ENCODE measurements at places on chromosomes 1 and 21.

DNA sequence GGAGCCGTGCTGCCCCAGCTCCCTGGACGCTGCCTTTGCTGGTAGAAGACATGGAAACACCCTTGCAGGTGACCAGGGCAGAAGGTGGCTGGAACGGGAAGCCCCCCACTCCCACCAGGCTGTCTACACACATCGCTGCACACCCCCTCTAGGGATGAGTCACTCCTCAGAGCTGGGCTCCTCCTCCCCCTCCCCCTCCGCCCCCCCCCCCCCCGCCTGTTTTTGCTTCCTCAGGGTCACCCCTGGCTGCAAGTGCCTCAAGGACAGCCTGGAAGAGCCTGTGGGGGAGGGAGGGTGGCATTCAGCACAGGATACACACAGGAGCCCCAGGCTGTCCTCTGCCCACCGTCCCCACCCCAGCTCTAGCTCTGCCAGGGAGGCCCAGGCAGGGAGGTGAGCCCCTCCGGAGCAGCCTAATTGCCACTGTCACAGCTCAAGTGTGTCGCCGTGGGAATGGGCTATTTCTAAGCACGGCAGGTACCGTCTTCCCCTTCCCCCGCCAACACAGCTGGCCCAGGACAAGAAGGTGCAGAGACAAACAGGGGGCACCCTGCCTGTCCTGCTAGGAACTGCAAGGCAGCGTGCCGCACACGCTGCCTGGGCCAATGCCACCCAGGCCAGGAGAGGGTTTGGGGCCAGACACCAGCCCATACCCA lies 2.5 kb downstream of the FNDC10 start:
- DNase-seq = no peak

GRCh38 chr1:248810000-248810726 lies 15.6 kb downstream of the SH3BP5L start:
- no peak for DNase-seq

- DNase-seq = no peak
These were observed 296.1 kb downstream of the PTPRC start for GRCh38 chr1:198934901-198935305.

DNA sequence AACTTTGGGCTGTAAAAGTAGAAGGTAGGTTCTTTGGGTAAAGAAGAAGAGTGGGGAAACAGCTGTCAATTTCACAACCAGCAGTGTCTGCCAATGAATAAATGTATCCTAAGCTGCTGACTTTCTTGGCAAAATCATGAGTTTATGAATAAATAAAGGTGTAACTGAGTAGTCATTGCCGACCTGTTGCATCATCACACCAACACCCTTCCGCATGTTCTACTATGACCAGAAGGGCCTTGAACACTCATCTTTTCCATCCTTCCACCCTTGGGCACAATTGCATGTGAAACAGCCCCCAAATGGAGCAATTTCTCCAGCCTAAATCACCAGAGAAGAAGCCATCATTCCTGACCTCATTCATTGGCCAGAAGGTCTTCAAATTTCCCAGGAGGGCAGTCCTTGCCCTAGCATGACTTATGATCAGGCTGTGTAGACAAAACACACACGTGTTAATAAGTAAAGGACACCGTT lies 31.2 kb upstream of the QSOX1 start:
- no peak for DNase-seq

DNA sequence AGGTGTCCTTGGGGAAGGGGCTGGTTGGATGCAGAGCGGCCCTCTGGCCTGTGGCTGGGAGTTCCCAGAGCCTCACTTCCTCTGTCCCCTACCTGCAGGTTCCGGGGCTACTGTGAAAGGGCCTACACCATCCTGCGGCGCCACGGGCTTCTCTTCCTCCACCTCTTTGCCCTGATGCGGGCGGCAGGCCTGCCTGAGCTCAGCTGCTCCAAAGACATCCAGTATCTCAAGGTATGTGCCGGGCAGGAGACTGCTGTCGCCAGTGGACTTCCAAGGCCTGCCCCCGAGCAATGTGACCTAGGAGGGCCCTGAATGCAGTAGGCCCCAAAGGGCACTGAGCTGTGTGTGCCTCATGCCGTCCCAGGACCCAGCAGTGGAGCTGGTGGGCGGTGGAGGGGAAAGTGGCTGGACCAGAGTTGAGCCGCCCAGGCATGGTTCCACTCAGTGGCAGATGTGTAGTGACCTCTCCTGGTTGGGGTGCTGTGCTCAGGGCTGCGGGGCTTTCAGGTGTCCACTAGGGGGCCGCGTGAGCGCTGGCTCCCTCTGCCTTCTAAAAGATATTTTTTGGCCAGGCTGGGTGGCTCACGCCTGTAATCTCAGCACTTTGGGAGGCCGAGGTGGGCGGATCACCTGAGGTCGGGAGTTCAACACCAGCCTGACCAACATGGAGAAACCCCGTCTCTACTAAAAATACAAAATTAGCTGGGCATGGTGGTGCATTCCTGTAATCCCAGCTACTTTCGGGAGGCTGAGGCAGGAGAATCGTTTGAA lies 73.4 kb downstream of the PIK3CD start:
- peak; percentile 61 for DNase-seq

DNA sequence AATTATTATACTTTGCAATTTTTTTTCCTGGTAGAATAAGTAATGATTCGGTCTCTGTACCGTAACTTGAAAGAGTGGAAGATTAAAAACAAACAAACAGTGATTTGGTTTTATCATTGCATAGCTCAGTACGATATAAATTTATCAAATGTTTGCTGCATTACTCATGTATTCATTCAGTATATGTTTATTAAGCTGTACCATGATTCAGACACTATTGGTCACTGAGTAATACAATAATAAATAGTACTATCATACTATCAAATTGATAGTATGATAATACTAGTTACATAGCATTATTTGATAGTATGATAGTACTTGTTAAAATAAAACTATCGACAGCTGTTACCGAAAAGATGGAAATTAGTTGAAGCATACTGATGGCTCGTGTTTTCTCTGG lies 12.1 kb downstream of the CENPF start:
- no peak for DNase-seq

DNA sequence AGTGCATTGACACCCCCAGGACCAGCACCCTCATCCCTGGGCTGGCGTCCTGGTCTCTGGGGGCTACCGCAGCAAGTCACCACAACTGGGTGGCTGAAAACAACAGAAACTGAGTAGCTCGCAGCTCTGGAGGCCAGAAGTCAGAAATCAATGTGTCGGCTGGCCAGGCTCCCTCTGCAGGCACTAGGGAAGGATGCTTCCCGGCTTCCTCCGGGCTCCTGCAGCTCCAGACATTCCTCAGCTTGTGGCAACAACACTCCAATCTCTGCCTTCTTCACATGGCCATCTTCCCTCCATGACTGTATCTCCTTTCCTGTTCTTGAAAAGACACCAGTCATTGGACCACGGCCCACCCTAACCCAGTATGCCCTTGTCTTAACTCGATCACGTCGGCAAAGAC lies 224.2 kb downstream of the NPHP4 start:
- no peak for DNase-seq

GRCh38 chr1:24968941-24969585 lies 39.0 kb upstream of the RUNX3 start:
- DNase-seq = no peak

- DNase-seq = no peak
These were observed 628 bp upstream of the PLEKHM2 start for GRCh38 chr1:15683345-15684039.

GRCh38 chr1:230313453-230314141 lies 112.5 kb downstream of the PGBD5 start:
- DNase-seq = no peak

- DNase-seq = no peak
These were observed 4.7 kb upstream of the FTCD start for GRCh38 chr21:46159841-46160656.

DNA sequence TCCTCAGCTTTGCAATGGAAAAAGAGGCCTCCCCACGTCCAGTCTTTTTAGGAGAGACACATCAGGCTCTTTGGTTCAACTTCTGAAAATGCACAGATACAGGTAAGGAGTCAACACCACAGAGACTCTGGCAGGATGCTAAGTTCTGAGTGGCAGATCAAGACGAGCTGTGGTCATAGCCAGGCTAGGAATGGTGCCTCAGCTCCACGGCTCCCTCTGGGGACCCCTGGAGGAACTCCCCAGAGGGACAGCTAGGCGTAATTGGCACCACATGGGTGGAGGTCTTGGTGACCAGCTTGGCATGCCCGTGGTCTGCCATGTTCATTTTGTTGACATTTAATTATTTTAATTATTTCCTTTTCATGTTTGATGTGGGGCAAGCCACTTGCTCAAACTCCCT lies 206.1 kb downstream of the KAZN start:
- no peak for DNase-seq

- DNase-seq = no peak
These were observed 18.9 kb downstream of the GPR137B start for GRCh38 chr1:236161230-236161629.

DNA sequence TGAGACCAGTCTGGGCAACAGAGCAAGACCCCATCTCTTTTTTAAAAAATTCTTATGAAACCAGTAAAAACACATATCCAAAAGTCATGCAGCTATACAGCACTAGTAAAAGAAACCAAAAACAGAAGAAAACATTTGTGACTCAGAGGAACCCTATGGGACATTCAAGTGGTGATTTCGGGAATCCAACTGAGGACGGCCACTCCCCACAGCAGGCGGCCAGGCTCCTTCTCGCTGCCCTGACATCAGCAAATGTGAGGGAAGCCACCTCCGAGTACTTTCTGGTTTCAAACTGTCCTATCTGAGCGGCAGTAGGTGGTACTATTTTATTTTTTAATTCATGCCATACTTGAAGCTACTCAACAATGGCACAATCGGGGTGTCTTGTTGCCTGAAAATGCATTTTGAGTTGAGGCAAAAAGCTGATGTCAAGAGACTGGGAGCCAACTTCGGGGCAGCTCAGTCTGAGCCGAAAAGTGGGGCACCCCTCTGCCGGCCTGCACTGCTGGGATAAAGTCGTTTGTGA lies 3.3 kb downstream of the SUMO3 start:
- DNase-seq = no peak

DNA sequence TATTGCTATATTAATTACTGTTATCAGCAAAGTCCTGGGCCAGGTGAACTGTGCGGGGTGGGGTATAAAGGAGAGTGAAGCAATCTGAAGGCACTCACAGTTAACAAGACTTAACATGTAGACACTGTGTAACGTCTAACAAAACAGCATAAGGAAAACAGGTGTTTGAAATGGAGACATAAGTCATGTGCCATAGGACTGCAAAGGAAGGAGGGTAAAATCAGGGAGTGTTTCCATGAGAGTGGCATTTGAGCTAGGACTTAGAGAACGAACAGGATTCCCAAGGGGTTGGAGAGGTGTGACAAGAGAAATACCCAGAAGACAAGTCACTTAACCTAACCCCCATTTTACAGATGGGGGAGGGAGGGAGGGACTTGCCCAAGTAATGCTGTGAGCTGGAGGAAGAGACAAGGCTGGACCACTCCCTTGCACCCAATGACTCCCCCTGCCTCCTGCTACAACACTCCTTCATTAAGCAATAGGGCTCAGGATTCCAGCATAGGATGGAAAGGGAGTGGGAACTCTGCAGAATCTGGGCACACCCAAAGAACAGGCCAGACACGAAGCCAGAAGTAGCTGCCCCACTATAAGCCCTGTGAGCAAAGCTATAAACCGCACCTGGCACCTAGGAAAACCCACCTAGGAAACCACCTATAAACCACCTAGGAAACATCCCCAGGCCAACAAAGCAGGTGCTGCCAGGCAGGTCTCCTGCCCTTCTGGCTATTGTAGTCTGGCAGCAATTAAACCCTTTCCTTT lies 6.6 kb downstream of the PEF1 start:
- no peak for DNase-seq

DNA sequence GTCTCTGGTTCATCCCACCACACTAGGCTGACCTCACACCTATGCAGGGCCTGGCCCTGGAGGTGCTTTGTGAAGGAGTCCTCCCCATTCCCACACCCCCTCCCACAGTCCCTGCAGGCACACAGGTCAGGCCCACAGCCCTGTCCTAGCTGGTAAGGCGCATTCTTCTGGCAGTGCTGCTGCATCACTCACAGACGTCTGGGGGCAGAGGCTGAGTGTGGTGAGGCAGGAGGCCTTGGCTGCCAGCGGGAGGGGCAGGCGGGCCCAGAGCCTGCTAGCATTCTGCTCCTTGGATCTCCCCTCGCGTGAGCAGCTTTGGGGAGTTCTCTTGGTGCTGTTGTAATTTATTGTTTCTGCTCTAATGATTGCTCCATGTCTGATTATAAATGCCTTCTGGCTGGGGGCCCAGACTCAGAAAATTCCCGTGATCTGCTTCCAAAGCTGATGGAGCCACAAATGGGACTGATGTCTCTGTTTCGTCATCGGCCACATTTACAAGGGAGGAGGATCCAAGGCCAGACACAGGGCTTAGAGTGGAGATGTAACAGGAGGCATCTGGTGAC lies 62.9 kb downstream of the TRABD2B start:
- no peak for DNase-seq

DNA sequence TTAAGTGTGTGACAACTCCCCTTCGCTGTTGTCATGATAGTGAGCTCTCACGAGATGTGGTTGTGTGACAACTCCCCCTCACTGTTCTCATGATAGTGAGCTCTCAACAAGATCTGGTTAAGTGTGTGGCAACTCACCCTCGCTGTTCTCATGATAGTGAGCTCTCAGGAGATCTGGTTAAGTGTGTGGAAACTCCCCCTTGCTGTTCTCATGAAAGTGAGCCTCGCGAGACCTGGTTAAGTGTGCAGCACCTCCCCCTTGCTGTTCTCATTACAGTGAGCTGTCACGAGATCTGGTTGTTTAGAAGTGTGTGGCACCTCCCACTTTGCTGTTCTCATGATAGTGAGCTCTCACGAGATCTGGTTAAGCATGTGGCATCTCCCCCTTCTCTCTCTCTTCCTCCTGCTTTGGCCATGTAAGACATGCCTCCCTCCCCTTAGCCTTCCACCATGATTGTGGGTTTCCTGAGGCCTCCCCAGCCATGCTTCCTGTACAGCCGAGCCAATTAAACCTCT lies 25.1 kb upstream of the LSS start:
- DNase-seq = no peak

DNA sequence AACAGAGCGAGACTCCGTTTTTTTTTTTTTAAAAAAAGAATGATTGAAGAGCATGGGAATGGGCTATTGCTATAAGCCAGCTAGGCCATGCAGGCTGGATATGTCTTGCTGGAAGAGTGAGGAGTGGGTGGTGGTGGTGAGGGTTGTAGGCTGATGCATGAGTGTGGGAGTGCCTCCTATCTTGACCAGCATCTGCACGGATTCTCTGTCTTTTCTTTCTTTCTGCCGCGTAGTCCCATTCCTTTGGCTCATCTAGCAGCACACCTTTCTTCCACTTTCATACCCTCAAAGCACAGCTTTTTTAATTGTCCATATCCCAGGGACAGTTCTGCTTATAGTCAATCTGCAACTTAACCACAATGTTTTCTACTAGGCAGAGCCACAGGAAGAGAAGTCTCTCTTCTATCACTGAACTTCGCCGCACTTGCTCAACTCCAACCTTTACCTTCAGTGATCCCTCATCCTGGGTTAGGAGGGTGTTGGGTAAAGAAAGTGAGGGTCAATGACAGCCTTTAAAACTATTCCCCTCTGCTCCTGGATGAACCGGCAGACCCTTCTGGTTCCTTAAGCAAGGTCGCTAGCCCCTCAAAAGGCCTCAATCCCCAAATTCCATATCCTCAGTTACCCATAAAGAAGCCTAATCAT lies 15.2 kb downstream of the ADCY10 start:
- DNase-seq = no peak

Data from stimulated activated CD4-positive, alpha-beta T cell treated with anti-CD3 and anti-CD28 coated beads, Interleukin-15, amount 100 ng/mL, for 1 hour (primary cell).